WTC11 (cell line): ENCODE measurements at places on chromosomes 5 and 9. TPM values are rescaled to one million over a fixed set of nuclear protein-coding genes. Genes with fewer than 3 reads are reported as not detected.

- DNase-seq = no peak
Measured at GRCh38 chr9:128642675-128643245, 13.9 kb downstream of the DYNC2I2 start.

DNA sequence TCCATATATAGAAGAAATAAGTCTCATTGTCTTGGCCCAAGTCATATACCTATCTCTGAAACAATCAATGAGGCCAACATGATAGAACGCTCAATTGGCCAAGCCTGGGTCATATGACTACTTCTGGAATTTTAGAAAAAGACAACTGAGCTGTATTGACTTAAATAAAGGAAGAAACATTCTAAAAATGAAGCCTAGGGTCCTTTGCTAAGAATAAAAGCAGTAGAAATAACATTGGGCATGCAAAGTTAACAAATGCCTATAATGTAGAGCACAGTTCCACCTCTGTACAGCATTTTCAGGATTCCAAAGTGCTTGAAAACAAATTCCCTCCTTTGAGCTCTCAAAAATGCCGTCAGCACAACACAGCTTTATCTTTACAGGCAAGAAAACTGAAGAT is 391.8 kb downstream of the PRELID2 start:
- no peak for DNase-seq

- no peak for DNase-seq
Measured at GRCh38 chr9:103985077-103985476, 109.0 kb upstream of the SMC2 start.

DNA sequence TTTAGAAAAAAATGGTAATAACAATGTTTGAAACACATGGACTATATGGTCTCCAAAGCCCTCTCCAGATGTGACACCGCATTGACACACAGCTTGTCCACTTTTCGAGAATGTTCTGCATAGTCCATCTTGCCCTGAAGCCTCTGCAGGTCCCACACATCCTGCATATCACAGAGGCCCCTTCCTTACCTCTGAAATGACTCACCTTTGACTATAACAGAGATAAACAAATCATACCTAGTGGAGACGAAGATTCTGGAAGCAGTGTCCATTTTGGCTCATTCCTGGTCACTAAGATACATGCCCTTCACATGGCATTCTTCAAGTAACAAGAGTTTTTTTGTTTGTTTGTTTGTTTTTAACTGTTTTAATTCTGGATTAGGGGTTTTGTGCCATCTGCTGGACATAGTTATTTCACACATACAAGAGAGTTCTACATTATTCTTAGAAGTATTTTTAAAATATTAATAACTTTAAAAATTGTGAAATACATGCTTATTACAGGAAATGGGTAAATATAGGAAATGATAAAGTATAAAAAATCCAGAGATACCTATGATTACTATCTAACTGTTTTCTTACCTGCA is 5.1 kb downstream of the ARL14EPL start:
- DNase-seq = no peak

The CAMK2A gene
- 0.13 to 0.16 TPM (median 0.14 TPM) in 3 replicates for total RNA-seq

DNA sequence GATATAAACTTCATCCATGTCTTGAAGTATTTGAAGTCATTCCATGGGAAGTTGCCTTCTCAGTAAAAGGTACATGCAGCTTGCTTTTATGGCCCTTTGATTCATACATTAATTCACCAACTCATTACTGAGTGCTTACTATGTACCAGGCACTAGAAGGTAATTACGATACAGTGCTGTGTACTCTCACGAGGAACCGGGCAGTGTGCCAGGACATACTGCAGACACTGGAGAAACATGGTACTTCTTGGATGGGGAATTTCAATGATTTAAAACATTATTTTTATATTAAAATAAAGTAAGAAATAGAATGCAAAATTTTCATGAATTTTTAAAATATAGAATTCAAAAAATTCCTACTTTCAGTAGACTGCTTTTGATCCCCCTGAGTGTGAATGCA is 71.4 kb upstream of the WDR41 start:
- no peak for DNase-seq

DNA sequence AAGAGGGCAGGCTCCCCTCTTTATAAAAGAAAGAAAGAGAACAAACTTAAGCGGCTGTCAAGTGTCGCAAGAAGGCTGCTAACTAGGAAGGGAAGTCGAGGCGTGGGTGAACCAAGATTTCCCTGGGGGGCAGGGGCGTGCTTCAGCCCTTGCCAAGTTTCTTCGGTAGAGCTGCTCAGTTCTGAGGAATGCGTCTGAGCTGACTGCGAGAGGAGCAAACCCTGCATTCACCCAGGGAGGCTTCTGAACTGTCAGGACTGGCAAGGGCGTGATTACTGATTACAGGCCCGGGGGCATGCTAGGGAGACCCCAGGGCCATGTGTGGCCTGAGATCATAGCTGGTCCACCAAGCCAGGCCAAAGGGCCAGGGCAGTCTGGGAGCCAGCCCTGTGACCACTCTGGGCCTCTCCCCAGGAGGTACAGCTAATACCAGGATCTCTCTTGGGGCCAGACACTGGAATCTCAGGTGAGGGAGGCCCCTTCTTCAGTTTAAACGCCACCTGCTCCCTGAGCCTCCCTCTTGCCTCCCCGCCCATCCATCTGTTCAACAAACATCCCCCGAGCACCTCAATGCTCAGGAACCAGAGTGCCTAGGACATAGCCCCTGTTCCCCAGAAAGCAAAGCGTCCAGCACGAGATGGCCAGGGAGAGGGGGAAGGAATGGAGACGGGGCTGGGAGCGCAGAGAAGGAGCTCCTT is 30.9 kb downstream of the SARDH start:
- peak; percentile 8 for DNase-seq

- no peak for DNase-seq
Measured at GRCh38 chr5:153831973-153832372, 206.7 kb downstream of the FAM114A2 start.

DNA sequence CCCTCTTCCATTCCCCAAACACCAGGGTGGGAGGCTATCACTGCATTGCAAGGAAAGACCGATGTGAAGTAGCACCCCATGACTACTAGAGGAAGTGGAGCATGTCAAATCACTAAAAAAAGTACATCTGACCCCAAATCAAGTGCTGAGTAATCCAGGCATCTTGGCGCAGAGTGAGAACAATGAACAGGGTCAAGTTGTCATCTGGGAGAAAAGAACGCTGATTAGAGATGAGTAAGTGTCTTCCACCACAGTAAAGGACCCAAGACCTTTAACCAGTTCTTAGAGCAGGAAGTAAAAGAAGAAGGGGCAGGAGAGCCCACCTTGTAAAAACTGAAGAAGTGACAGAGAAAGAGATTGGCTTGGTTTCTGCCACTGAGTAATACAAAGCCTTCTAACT is 75.0 kb upstream of the RAD23B start:
- no peak for DNase-seq

The PRELID2 gene
- 10.0 to 16.2 TPM (median 14.5 TPM) in 3 replicates for total RNA-seq

GRCh38 chr5:149969181-149969930 is 8.8 kb downstream of the SLC26A2 start:
- no peak for DNase-seq

The APBA1 gene
- total RNA-seq = 0.34 to 0.94 TPM (median 0.44 TPM) in 3 replicates

The BASP1 gene
- 108 to 123 TPM (median 119 TPM) in 3 replicates for total RNA-seq

GRCh38 chr5:36878392-36879082 is 2.0 kb downstream of the NIPBL start:
- peak; percentile 66 for DNase-seq

DNA sequence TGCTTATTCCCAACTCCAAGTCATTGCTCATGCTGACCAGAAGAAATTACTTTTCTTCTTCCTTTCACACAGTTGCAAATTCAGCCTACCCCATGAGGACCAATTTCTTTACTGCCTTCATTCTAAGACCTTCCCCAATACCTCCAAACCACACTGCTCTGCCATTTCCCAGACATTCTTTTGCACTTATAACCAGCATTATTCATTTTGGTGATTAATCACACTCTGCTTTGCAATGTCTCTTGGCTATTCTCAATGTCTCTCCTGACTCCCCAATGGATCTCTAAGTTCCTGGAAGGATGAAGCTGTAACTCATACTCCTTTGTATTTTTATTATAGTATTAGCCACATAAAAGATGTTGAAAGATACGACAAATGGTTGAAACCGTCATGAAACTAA is 105.7 kb upstream of the RANBP3L start:
- DNase-seq = no peak

The PAEP gene
- not detected in 3 replicates for total RNA-seq

The LPAR1 gene
- 3.3 to 4.9 TPM (median 4.0 TPM) in 3 replicates for total RNA-seq

DNA sequence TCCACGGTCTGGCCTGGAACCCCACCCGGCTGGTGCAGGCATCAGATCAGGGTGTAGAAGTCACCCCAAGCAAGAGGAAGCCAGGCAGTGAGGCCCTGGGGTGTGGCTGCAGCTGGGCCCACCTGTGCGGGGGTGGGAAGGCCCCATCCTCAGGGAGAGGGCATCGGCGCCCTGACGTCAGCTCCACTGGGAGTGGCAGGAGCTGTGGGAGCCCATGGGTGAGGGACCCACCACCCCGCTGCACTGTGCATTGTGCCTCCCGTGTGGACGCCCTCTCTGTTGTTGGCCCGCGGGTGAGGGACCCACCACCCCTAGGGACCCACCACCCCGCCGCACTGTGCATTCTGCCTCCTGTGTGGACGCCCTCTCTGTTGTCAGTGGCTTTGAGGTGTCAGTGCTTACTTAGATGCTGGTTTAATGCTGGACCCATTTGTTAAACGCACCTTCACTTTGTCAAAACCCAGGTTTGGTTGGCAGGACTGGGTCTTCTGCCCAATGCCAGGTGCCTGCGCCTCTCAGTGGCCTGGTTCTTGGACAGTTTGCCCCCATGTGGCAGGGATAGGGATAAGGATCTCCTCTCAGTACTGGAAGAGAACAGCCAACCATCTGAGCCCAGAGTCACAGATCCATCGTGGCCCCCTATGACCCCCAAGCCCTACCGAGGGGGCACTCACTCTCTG is 6.9 kb upstream of the EXOC3 start:
- peak; percentile 62 for DNase-seq

The CDO1 gene
- total RNA-seq = 13.2 to 22.7 TPM (median 20.0 TPM) in 3 replicates

DNA sequence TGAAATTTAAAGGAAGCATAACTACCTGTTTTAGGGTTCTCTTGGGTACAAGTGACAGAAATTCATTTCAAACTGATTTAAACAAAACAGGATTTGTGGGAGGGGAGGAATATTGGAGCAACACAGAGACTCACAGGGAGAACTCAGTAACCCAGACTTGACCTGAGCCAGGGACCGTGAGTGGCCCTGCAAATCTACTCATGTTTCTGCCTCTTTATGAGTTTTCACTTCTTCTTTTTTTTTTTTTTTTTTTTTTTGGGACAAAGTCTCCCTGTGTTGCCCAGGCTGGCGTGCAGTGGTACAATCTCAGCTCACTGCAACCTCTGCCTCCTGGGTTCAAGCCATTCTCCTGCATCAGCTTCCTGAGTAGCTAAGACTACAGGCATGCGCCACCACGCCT is 405.6 kb upstream of the ZNF608 start:
- DNase-seq = no peak

The ACER2 gene
- total RNA-seq = 8.1 to 9.5 TPM (median 8.8 TPM) in 3 replicates

DNA sequence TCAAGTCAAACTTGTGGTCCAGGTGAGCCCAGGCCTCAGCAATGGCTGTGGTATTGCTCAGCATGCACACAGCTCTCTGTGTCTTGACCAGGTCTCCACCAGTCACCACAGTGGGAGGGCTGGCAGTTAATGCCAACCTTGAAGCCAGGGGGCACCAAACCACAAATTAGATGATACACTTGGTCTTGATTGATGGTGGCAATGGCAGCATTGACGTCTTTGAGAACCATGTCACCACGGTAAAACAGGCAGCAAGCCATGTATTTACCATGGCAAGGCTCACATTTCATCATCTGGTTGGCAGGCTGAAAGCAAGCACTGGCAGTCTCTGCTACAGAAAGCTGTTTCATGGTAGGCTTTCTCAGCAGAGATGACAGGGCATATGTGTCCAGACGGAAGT is 40.0 kb downstream of the NIM1K start:
- peak; percentile 29 for DNase-seq

- no peak for DNase-seq
Measured at GRCh38 chr5:181203093-181203711, 1.8 kb downstream of the TRIM7 start.

The SCGB3A2 gene
- 57.3 to 79.1 TPM (median 66.0 TPM) in 3 replicates for total RNA-seq

DNA sequence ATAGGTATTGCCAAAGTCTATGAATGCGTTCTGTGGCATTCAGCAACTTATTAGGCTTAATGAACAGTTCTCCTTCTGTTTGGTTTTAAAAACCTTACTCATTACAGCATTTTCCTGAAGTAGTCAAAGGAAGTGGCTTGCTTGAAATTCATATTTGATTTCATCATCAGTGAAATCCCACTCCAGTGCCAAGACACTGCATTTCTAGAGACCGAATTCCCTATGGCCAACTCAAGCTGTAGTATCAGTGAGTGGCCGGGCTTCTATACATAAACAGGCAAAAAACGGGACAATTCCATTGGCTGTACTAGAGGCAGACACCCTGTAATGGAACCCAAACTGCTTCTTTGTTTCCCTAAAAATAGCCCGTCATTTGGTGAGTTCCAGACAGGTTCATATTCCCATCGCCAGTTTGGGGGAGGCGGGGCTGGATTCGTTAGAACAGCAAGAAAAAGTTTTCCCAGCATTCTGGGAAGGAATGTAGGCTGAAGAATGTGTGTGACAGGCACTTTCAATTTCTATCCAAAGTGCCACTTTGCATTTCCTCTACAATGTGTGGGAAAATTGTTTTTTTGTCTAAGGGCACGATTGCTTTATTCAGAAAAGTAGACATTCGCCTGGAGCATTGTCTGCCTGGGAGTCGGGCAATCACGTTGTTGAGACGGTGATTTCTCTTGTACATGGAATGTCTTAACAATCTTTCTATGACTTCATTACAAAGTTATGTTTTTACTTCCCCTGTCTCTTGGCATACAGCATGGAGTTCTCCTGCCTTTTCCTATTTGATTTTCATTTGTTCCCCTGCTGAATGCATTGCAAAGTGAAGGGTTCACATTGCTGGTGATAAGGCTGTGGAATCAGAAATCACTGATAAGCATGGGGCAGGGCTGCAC is 141.8 kb upstream of the MAST4 start:
- no peak for DNase-seq

GRCh38 chr5:154162539-154163151 is 27.9 kb upstream of the GALNT10 start:
- DNase-seq = no peak

GRCh38 chr9:126207256-126207655 is 119.4 kb upstream of the MVB12B start:
- no peak for DNase-seq

- no peak for DNase-seq
Measured at GRCh38 chr9:35826071-35826701, 2.3 kb downstream of the FAM221B start.

The TEK gene
- total RNA-seq = 2.5 to 3.1 TPM (median 2.5 TPM) in 3 replicates
